ENCODE measurements at places on chromosomes 11 and 22.

DNA sequence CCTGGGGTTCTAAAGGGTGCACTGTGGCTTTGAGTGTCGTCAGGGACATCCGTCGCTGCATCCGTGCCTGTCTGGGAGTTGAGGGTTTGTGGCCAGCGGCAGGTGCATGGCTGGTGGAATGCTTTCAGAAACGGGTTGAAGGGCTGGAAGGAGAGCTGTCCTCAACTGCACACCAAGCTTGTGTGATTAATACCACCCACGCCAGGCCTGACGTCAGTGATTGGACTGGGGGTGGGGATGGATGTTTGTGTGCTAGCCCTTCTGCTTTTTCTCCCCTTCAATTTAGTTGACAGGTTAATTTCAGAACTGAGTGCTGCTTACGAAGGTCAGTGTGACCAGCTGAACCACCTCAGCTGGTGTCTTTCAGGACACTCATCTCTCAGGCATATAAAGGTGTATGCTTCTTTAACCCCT lies 3.2 kb upstream of the GAB2 start:
- no peak for DNase-seq

DNA sequence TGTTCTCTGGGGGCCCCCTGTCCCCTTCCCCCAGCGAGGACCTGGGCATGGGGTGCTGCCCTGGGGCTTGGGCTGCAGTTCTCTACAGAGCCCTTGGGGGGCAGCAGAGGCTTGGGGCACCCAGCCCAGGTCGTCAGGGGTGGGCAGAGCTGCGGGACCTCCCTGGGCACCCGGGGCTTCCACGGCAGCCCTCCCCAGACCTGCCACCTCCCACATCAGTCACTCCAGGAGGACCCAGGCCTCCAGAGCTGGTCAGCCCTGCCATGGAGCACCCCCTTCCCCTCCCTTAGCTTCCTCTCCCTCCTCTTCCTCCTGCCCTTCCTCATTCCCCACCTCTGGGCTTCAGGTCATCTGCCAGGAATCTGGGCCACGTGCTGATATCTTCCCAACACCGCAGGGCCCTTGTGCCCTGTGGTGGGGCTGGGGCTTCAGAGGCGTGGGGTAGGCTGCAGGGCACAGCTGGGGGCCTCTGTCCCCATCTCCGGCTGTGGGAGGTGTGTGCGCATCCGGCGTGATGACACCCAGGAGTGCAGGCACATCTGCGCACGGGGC lies 5.8 kb downstream of the TSPAN4 start:
- no peak for DNase-seq

DNA sequence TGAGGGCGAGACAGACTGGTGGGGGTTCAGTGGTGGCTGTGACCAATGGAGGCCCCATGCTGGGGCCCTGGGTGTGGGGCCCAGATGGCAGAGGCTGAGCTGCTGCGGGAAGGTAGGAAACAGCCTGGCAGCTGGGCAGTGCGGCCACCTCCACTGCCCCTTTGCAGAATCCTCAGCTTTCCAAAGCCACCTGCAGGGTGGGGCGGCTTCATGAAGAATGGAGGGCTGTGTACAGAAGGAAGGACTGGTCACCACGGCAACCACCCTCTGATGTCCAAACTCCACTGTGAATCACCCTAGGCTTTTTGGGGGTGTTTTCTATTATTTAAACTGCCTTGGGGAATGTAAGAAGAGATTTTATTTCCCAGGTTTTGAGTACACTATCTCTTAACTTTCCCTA lies 166.3 kb upstream of the NAV2 start:
- no peak for DNase-seq

- no peak for DNase-seq
These were observed 2.4 kb downstream of the RRP8 start for GRCh38 chr11:6601041-6601461.

DNA sequence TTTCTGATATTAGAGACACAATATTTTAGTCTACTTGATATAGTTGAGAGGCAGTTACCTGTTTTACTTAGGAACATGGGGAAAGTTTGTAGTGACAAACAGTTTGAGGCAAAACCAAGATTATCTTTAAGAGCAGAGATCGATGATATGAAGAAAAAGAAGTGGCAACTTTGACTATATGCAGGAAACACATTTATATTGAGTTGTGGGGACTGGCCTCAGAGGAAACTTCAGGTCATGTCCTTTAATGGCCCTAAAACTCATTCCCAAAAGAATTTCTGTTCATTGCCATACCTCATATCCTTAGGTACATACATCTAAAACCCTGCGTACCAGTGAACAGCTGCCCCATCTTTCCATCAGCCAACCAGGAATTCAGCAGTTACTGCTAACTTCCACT lies 4.5 kb downstream of the HBG1 start:
- DNase-seq: no peak

- DNase-seq: no peak
These were observed 33.8 kb downstream of the CAPN1 start for GRCh38 chr11:65215441-65216076.

- peak; percentile 44 for DNase-seq
These were observed 1.0 kb upstream of the ROBO4 start for GRCh38 chr11:124898711-124899110.

DNA sequence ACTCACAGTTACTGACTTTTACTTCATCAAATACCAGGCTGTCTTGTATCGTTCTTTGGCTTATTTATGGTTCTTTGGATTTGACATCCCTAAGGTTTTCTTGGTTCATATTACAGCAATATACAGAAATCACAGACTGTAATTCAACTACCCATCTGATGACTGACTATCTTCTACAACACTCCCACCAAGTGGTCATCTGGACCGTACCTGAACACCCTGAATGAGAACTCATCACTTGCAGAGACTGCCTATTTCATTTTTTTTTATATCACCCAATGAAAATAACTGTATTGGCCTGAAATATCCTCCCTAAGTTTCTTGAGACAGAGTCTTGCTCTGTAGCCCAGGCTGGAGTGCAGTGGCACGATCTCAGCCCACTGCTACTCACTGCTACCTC lies 9.5 kb upstream of the UPB1 start:
- DNase-seq: no peak

GRCh38 chr11:123973816-123974215 lies 3.8 kb downstream of the OR10S1 start:
- DNase-seq: no peak

- peak; percentile 39 for DNase-seq
These were observed 517 bp downstream of the HIRA start for GRCh38 chr22:19430890-19431541.

- DNase-seq: no peak
These were observed 348.4 kb downstream of the AASDHPPT start for GRCh38 chr11:106425819-106426218.
